RPMI7951 (cell line): ENCODE measurements at places on chromosomes 5 and 9. TPM values are rescaled to one million over a fixed set of nuclear protein-coding genes. Genes with fewer than 3 reads are reported as not detected.

Gene ANKS6
- total RNA-seq = 8.1 and 8.9 TPM in 2 replicates

Gene NEUROG1
- not detected in 2 replicates for total RNA-seq

Gene ADAMTS19
- total RNA-seq = not detected in 2 replicates

Gene CATSPER3
- total RNA-seq = not detected in 2 replicates

Gene ORM2
- total RNA-seq = not detected in 2 replicates

Gene ADAMTSL1
- total RNA-seq = 24.4 and 25.1 TPM in 2 replicates
